ENCODE measurements at places on chromosomes 4 and X.

DNA sequence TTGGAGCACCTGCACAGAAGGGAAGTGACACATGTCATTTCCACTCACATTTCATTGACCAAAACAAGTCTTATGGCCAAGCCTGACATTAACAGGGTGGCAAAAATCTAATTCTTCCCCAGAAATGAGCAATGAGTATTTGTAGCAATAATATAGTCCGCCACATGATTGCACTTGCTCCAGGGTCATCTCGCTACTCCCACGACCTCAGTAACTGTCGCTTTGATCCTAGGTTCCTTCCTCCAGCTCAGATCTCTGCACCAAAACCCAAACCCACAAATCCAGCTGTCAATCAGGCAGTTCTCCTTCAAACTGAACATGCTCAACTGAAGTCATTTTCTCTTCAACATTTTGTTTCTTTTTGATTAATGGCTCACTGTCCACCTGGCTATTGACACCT lies 25.2 kb upstream of the PTTG2 start:
- no peak for DNase-seq

GRCh38 chrX:13533726-13534125 lies 35.7 kb upstream of the EGFL6 start:
- DNase-seq: peak; percentile 7

- DNase-seq: no peak
Observed at GRCh38 chr4:57270346-57270745, 160.2 kb upstream of the IGFBP7 start.

DNA sequence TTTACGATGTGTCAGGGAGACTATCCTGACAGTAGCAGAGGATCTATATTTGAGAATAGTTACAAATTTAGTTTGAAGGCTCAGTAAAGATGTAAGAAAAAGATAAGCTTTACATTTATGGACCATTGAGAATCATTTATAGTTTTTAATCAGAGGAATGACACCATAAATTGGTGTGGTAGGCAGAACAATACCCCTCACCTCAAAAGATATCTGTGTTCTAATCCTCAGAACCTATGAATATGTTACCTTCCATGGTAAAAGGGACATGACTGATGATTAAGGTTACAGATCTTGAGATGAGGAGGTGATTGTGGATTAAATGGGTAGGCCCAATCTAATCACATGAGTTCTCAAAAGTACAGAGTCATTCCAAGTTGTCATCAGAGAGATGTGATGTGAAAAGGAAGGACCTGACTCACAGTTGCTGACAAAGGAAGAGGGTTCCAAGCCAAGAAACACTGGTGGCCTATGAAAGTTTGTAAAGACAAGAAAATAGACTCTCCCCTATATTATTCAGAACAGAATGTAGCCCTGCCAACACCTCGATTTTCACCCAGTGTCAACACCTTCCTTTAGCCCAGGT lies 27.0 kb downstream of the EREG start:
- no peak for DNase-seq

GRCh38 chr4:73609706-73610105 lies 10.5 kb downstream of the RASSF6 start:
- peak; percentile 4 for DNase-seq

- no peak for DNase-seq
Observed at GRCh38 chr4:114423582-114423981, 175.0 kb upstream of the UGT8 start.

GRCh38 chrX:123959281-123960063 lies 2.0 kb upstream of the STAG2 start:
- no peak for DNase-seq

DNA sequence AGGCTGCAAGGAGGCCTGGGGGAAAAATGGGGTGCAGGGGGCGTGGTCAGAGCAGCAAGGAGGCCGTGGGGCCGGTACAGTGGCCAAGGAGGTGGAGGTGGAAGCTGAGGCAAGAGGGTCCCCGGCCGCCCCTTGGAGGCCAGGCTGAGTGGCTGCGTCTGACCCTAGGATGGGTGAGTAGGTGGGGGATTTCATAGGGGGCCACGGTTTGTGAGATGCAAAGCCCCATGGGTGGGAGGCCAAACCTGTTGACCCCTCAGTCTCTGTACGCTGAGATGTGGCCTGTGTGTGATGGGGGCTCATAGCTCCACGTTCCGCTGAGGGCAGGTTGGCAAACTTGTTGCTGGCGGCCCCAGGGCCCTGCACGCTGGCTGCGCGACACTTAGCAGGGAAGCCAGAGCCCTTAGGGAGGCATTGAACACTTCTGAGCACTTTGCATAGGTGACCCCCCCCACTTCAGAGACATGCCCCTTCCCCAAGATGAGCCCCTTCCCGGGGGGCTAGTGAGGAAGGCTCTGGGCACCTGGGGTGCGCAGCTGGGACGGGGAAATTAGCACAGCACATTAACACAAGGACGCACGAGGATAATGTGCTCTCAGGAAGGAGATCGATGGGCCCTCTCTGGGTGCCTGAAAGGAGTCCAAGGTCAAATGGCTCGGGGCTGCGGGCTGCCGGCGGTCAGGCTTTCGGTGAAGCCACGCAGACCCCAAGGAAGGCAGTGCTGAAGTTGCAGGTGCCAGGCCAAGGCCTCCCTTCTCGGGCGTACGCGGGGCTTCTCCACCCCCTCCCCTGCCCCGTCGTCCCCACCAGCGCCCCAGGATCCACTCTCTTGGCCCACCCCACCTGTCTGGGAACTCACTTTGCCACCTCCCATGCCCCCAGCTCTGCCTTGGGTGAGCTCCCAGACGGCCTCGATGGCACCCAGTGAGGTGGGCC lies 107.4 kb downstream of the HMX1 start:
- no peak for DNase-seq

DNA sequence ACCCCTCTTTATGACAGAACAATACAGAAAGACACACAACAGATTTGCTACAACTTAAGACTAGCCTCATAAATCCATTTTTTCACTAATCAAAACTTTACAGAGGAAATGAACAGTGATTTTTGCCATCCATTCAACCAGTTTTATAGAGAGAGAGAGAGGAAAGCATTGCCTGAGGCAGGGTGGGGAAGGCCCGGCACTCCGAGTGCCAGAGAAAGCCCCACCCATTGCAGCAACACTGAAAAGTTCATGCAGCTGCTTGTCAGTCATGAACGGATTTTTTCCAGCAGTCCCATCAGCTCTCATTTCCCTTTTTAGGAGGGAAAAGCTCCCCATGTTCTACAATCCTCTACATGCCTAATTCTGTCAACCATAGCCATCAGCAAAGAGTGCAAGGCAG lies 236.9 kb downstream of the CHIC1 start:
- DNase-seq: no peak

GRCh38 chr4:141140391-141141200 lies 7.3 kb upstream of the RNF150 start:
- DNase-seq: no peak

DNA sequence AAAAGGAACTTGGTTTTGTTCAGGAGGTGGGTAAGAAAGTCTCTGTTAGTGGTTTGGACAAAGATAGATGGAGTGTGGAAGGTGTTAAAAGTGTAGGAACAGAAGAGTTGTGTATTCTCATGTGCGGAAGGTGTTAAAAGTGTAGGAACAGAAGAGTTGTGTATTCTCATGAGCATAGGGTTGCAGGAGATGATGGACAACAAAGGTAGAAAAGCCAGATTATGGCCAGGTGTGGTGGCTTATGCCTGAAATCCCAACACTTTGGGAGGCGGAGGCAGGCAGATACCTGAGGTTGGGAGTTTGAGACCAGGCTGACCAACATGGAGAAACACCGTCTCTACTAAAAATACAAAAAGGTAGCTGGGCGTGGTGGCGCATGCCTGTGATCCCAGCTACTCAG lies 2.5 kb downstream of the RPL34 start:
- no peak for DNase-seq

DNA sequence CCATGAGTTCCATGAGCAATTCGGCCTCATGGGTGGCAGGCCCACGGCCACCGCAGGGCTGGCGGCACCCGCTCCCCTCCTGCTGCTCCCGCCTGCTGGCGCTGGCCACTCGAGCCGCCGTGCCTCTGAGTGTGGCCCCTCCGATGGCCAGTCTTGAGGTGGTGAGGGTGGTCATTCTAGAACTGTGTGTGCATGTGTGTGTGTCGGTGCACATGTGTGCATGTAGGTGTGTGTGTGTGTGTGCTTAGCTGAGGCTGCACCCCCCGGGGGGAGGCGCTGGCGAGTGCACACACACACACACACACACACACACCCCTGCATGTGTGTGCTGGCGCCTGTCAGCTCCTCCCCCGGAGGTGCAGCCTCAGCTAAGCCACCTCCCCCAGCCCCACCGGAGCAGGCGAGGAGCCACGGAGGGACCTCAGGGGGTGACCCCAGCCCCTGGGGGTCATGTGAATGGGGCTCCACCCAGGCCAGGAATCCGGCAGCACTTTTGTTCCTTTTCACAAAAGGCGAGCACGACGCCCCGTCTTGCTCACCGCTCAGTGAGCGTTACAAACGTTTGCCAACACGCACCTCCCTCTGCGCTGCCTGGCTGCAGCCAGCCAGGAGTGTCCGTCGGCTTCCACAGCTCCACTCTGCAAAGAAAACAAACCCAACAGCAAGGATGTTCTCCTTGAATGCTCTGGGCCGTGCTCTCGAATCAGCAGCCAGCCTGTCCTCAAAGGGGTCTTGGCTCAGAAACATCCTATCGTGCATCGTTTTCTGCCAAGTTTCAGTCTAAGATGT lies 29.9 kb downstream of the FGFRL1 start:
- DNase-seq: no peak

- DNase-seq: no peak
Observed at GRCh38 chrX:42386681-42387080, 391.3 kb downstream of the PPP1R2C start.

- no peak for DNase-seq
Observed at GRCh38 chr4:148051403-148051802, 319.5 kb downstream of the ARHGAP10 start.

- DNase-seq: no peak
Observed at GRCh38 chr4:7666744-7667143, 232.0 kb upstream of the PSAPL1 start.

DNA sequence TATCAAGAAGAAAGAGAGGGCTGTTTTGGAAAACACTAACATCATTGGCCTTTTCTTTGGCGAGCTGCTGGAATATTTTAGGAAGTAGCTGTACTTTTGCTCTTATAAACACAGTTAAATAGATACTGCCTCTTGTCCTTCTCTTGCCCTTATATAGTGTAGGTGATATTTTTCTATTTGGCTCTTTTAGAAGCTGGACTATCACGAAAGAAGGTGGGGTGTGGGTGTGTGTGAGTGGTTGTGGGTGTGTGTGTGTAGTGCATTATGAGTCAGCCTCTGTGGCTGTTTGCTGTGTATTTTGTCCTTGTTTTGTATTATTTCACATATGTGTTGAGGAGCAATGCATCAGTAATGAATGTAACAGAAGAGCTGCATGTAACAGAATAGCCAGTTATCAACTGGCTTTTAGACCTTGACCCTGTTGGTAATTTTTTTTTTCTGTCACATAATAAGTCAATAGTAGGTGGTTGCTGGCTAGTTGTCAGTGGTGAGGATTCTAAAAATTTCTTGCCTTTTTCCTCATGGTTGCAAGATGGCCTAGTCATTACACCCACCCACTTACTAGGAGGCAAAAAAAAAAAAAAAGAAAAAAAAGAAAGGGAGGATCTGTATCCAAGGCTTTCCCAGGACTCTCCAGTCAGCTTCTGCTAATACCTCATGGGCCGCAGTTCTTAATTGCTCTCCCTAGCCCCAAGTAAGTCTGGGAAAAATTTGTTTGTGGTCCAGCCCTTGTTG lies 23.8 kb downstream of the ARHGAP10 start:
- DNase-seq: no peak

DNA sequence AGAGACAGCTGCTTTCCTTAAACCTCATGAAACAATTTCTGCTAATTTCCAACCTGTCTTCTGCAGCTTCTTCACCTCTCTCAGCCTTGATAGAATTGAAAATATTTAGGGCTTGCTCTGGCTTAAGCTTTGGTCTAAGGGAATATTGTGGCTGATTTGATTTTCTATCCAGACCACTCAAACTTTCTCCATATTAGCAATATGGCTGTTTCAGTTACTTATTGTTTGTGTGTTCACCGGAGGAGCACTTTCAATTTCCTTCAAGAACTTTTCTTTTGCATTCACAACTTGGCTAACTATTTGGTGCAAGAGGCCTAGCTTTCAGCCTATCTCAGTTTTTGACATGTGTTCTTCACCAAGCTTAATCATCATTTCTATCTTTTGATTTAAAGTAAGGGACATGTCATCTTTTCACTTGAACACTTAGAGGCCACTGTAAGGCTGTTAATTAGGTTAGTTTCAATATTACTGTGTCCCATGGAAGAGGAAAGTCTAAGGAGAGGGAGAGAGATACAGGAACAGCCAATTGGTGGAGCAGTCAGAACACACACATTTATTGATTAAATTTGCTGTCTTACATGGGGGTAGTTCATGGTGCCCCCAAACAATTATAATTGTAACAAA lies 213.2 kb downstream of the RASL11B start:
- DNase-seq: no peak

DNA sequence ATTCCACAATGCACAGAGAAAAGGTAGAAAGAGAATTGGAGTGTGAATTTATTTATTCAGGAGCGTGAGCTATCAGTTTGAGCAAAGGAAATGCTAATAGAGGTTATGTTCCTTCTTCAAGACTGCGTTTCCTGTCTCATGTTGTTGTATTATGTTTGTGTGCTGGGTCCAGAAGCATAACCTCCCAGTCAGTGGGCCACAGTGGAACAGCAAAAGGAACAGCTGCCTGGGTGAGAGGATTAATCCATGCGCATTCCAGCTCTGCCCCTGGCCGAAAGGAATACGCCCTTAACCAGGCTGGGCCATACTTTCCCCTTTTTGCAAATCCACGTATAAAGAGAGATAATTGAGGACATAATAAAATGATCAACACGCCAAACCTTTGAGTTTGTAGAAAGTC lies 32.4 kb upstream of the ARX start:
- no peak for DNase-seq

DNA sequence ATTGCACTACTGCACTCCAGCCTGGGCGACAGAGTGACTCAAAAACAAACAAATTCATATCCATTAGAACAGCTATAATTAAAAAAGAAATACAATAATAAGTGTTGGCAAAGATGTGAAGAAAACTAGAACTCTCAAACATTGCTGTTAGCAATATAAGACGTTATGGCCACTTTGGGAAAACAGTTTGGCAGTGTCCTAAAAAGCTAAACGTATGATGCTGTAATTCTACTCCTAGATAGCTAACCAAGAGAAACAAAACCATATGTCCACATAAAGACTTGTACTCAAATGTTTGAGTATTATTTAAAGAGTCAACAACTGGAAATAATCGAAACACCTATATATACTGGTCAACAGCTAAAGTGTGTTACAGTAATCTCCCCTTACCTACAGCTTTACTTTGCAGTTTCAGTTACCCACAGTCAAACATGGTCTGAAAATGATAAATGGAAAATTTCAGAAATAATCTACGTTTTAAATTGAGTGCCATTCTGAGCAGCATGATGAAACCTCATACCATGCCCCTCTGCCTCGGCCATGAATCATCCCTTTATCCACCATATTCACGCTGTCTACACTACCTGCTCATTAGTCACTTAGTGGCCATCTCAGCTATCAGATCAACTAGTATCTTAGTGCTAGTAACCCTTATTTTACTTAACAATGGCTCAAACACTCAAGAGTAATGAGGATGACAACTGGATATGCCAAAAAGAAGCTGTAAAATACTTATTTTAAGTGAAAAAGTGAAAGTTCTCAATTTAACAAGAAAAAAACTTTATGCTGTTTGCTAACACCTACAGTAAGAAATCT lies 4.9 kb downstream of the ELF2 start:
- no peak for DNase-seq

Data from AG09319 (cell line).